Skeletal muscle cell (primary cell): ENCODE measurements at places on chromosomes 12 and 14.

GRCh38 chr12:106282457-106283097 lies 20.0 kb upstream of the TCP11L2 start:
- DNase-seq = no peak

DNA sequence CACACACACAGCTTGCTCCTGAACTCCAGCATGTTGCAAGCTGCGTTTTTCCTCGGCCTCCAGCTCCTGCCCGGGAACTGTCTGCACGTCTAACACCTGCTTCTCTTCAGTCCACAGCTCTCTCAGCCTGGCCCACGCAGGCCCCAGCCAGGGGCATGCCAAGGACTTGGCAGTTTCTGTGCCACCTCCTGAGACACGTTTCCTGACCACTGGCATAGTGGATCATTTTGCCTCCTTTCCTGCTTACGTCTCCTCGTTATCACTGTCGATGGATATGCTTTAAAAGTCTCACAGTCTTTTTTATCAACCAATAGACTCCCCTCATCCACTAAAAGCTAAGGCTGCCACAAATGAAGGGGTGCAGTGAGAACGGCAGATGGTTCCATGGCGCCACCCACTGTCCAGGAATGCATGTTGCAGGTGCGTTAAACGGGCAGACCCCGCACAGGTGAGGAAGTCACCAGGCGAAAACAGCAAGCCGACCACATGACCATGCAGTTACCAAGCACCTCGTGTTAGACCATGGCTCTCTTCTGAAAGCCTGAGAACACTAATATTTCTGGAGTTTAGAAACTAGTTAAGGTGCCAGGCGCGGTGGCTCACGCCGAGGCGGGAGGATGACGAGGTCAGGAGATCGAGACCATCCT lies 14.7 kb upstream of the TEAD4 start:
- DNase-seq = no peak

GRCh38 chr14:33978892-33979612 lies 28.2 kb upstream of the EGLN3 start:
- no peak for DNase-seq

DNA sequence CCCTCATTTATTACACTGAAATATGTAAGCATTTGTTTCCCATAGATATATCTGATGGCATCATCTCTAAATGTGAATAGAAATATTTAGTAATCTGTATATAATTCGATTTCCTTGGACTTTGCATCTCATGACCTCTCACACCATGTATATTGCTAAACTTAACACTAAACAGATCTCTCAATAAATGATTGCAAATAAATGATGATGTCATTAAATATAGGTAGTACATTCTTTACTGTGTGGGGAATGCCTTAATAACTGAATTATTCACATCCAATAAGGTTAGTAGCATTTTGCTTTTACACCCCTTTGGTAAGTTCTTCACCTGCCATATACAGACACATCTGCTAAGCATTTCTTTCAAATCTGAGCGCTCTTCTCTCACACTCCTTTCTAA lies 340.5 kb downstream of the FSCB start:
- DNase-seq = no peak

DNA sequence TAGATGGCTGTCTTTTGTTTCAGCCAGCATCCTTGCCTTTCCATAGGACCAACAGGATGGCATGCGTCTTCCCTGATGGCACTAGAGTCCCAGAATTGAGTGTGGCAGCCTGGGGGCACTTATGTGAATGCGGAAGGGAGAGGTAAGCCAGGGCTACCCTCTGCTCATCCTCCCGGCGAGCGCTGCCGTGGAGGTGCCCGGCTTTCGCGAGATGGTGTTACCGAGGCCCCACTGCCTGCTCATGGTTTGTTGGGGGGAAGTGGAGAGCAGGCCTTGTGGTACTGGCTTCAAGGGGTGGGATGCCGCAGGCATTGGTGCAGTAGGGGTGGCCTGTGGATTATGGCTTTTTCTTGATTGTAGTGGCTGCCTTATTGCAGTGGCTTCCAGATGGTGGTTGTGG lies 174.3 kb downstream of the AACS start:
- no peak for DNase-seq

GRCh38 chr14:90599339-90599738 lies 202.5 kb downstream of the CALM1 start:
- no peak for DNase-seq

DNA sequence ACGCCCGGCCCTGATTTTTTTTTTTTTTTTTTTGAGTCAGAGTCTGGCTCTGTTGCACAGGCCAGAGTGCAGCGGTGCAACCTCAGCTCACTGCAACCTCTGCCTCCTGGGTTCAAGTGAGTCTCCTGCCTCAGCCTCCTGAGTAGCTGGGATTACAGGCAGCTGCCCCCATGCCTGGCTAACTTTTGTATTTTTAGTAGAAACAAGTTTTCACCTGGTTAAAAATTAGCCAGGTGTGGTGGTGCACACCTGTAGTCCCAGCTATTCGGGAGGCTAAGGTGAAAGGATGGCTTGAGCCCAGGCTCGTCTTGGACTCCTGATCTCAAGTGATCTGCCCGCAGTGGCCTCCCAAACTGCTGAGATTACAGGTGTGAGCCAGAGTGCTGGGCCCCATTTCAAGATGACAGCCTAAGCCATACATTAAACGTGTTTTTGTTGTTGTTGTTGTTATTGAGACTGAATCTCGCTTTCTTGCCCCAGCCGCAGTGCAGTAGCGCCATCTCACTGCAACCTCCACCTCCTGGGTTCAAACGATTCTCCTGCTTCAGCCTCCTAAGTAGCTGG lies 42.7 kb upstream of the EAPP start:
- no peak for DNase-seq

DNA sequence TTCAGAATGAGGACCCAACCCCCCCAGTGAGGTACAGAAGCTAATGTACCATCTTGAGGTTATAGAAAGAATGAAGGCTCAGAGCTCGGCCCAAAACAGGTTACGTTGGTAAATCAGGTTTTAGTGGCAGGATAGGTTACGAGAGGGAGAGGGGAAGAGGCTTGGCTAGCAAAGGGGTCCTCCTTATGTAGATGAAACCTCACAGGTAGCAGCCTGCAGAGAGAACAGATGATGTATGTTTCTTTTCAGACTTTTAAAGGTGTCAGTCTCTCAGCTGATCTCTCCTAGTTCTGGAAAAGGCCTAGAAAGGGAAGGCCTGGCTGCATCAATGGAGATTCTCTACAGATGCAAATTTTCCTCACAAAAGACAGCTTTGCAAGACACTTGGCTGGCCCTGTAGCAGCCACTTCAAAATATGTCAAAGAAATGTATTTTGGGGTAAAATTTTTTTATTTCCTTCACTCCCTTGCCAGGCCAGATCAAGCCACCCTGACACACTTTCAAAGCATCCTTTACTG lies 71.7 kb upstream of the CPSF6 start:
- no peak for DNase-seq

GRCh38 chr12:89700191-89700810 lies 8.3 kb downstream of the ATP2B1 start:
- DNase-seq = no peak
